ENCODE measurements at places on chromosomes 4 and X. TPM values are rescaled to one million over a fixed set of nuclear protein-coding genes. Genes with fewer than 3 reads are reported as not detected.

Gene CPZ
- 2.6 TPM for total RNA-seq

Gene GPR34
- total RNA-seq: 17.9 TPM

Gene PWWP3B
- 1.4 TPM for total RNA-seq

Gene GPC3
- total RNA-seq: 43.0 TPM

- DNase-seq: no peak
Measured at GRCh38 chr4:75054078-75054477, 121.2 kb downstream of the PARM1 start.

GRCh38 chrX:47706575-47706974 lies 47.6 kb upstream of the UXT start:
- no peak for DNase-seq

- DNase-seq: no peak
Measured at GRCh38 chr4:162522724-162523123, 358.9 kb upstream of the FSTL5 start.

DNA sequence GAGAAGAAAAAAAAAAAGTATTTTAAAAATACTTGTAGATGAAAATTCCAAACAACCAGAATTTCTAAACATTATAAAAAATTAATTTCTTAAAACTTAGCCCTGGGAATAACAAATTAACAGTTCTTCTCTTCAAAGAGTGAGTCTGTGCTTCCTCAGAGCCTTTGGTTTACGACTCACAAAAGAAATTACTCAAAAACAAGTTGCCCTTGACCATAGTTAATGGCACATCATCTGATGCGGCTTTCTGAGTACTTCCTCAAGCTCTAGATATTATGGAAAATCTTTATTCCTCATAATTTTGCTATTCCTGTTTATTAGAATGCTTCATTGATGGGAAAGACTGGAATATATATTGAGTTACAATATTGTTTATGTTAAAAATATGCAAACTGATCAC lies 23.7 kb downstream of the TAPT1 start:
- no peak for DNase-seq

GRCh38 chr4:152009983-152010709 lies 249.3 kb upstream of the GATB start:
- peak; percentile 32 for DNase-seq

DNA sequence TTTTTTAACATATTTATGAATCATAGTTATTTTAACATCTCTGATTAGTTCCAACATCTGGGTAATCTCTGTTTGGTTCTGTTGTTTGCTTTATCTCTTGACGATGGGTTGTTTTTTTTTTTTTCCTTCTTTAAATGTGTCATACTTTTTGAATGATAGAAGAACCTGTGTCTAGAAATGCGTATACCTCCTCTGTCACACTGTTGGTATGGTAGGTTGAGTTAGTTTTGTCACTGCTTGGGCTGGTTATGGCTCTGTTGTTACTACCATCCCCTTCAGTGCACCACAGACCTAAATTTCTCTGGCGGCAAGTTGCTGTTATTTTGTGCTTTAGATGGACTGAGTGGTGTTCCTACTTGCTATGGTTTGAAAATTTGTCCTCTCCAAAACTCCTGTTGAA lies 16.8 kb downstream of the STIM2 start:
- no peak for DNase-seq

GRCh38 chrX:39445336-39445735 lies 644.1 kb downstream of the MID1IP1 start:
- no peak for DNase-seq

DNA sequence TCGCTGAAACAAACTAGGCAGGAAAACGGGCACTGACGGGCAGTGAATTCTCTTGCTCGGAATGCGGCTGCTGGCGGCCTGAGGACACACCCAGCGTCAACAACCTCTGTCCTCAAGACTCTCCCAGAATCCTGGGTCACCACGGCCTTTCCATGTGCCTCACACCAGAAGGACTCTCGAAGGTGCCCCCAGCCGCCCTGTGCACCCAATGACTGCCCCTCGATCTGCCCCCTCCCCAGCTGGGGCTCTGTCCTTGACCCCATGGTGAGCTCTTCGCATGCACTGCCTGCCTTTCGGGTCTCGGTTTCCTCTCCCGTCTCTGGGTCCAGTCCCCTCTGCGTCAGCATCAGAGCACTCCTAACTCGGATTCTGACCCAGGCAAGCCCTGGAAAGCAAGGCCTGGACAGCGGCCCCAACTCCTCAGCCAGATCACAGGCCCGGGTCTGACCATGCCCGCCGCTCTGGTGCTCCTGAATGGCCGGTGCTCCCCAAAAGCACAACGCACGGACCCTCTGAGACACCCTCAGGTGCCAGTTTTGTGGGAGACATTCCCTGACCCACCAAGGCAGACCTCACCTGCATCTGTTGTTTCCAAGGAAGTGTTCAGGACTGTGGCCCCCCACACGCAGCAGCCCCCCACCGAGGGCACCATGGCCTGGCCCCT lies 56.0 kb downstream of the ACOX3 start:
- DNase-seq: no peak

- DNase-seq: no peak
Measured at GRCh38 chrX:48800574-48801279, 1.1 kb upstream of the HDAC6 start.

- DNase-seq: peak; percentile 58
Measured at GRCh38 chrX:101759000-101759399, 99.3 kb upstream of the ARMCX2 start.

All from kidney (tissue), 22 donors.